ENCODE measurements at places on chromosomes 3 and 15.
A peak's percentile ranks its signal among the peaks of the same experiment; 100 is the strongest.

DNA sequence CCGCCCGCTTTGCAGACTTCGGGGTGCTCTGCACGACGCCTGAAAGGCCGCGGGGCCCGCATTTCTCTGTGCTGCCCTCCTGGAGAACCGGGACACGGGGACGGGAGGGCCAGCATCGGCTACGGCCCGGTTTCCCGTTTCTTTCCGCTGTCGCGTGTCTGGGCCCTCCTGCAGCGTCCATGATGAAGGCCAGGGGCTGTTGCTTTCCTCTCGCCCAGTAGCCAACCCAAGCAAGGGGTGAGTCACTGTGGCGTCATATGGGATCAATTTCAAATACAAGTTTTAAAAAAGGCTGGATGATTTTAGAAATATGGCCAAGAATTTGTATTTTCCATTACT is 435 bp downstream of the SLC35G2 start:
- peak; percentile 17 for DNase-seq

GRCh38 chr3:156725682-156726081 is 51.3 kb downstream of the TIPARP start:
- DNase-seq: no peak

DNA sequence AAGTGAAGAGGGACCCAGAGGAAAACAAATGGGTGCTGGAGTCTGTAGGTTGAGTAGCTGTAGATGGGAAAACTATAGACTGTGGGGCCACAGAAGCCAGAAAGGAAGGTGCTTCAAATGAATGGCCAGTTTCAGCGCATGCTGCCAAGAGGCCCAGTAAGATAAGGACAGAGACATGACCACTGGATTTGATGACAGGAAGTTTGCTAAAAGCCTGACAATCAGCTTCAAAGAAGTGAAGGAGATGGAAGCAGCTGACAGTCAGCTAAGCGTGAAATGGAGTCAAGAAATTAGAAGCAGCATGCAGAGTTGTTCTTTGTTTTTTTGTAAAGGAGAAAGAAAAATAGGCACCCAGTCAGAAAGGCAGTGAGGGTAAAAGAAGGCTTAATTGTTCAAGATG is 24.9 kb downstream of the TXNRD3 start:
- DNase-seq: no peak

- DNase-seq: no peak
These were observed 36.9 kb downstream of the APBA2 start for GRCh38 chr15:28922707-28923012.

DNA sequence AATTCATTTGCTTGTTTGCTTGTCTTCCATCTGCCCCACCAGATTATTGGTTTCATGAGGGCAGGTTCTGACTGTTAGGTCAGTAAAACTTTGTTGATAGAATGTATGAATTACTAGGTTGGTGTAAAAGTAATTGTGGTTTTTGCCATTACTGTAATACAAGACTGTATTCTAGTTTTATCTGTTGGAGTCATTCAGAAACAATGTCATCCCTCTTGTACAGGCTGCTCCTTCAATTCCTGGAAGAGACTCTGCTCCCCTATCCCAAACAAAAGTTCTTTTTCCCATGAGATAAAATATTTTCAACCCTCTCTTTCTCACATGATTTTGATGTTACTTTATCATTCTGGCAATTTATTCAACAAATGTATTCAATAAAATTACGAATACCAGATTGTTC is 115.0 kb downstream of the CHST2 start:
- no peak for DNase-seq

DNA sequence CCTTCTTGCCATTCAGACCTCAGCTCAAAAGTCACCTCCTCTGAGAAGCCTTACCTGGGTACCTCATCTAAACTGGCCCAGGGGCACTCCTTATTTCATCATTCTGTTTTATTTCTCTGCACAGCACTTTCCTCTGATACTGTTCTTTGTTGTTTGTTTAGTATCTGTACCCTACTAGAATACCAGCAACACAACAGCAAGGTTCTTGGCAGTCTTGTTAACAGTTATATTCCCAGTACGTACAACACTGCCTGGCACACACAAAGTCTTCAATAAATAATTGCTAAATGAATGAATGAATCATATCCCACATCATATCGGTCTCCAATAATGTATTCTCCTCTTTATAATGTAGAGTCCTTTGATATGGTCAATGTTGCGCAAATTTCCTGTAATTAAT is 188.1 kb downstream of the FOXP1 start:
- DNase-seq: no peak

GRCh38 chr15:64753480-64754185 is 21.8 kb downstream of the RBPMS2 start:
- no peak for DNase-seq

- no peak for DNase-seq
These were observed 33.3 kb downstream of the MAP1A start for GRCh38 chr15:43550527-43551363.

GRCh38 chr3:29536016-29536758 is 255.3 kb downstream of the RBMS3 start:
- DNase-seq: no peak

DNA sequence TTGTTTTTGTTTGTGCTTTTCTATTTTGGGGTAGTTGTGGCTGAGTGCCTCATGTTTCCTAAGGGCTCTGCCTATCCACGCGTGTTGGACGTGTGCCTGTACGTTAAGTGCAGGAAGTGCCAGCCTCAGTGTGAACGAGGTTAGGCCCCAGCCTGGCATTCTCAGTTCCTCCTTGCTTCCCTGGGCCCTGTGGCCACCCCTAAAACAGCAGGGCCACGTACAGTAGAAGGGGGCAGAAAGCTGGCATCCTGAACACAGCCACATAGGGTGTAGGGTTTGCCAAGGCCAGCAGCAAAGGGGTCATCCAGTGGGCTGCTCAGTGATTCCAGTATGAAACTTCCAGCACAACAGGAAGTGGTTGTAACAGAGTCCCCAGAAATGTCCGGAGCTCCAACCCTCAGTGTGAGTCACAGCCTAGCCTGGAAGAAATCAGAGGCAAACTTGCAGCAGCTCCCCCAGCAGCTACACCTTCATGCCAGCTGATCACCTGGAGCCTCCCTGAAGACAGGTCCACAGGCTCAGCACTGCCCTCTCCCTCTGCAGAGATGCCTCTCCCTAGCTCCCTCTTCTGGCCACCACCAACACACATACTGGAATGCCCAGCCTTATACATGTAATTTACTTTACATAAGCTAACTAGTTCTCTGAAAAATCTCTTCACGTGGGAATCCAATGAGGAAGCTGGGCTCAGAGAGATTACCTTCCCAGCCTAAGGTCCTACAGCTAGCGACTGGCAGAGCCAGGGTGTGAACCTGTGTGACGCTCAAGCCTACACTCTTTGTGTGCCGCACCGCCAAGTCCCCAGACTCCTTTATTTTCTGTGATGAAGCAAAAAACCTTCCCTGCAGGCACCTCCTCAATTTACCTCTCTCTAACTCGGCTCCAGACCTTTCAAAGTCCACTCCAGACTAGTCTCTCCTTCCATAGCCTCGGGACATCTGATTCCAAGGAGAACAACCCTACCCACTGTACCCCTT is 26.6 kb downstream of the ILDR1 start:
- DNase-seq: peak; percentile 47
